Stimulated activated CD8-positive, alpha-beta memory T cell treated with anti-CD3 and anti-CD28 coated beads, Interleukin-7, amount 100 ng/mL, for 1 hour (primary cell): ENCODE measurements at places on chromosomes 7 and 10.

DNA sequence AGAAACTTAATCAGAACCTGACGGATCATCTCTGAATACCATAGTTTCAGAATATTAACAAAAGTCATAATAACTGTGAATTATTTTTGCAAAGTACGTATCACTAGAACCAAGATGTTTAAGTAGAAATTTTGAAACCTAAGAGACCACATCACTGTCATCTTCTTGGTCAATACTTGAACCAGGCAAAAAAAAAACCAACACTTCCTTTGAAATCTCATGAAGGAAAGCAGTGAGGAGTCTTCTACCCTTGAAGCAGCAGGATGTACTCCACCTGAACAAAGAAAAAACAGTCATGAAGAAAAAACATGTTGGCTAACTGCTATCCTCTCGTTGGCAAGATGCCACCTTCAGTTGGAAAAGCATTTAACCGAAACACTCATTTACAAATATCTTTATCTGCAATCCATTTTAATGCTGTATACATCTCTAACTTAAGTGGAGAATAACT is 82.4 kb downstream of the SRPK2 start:
- no peak for DNase-seq

GRCh38 chr10:641149-642010 is 48.1 kb downstream of the DIP2C start:
- DNase-seq: no peak

DNA sequence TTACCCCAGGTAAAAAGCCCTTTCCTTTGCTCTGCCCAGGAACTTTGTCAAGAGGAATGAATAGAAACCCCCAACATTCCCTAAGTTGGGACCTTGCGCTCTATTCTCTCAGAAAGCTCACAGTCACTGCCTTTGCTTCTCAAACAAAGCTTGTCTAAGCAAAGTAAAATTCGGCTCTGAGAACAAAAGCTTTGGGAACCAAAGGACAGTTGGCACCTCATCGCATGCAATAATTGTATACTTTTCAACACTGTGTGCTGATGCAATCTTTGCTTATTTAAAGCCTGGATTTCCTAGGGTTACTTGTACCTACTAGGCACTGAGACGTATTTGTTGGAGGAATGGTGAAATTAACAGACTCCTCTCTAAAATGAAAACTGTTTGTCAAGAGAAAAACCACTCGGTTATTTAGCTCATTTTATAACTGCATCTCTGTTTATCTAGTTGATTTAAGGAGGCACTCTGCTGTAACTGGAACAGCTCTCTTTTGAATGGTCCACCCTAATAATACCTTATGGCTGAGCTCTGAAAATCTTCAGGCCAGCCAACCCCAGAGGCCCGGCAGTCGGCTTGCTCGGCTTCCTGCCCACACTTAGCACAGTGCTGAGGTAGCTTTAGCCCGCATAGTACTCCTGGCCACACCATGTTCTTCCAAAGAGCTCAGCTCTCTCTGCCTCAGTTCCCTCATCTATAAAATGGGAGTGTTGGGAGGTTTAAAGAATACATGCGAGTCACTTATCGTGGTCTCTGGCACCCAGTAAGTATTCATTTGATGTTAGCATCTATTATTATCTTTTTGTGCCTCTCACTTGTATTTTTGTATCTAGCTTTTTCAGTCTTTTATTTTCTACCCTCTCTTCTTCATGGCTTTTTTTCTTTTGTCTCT is 80.2 kb upstream of the PRR15 start:
- DNase-seq: no peak

GRCh38 chr7:83173664-83174063 is 11.0 kb upstream of the PCLO start:
- no peak for DNase-seq

- DNase-seq: no peak
Measured at GRCh38 chr7:37320848-37321468, 127.7 kb downstream of the ELMO1 start.

- no peak for DNase-seq
Measured at GRCh38 chr7:133118261-133118660, 36.4 kb upstream of the CHCHD3 start.

GRCh38 chr7:151201344-151201743 is 8.9 kb downstream of the H2BK1 start:
- DNase-seq: no peak

- no peak for DNase-seq
Measured at GRCh38 chr7:85177316-85177715, 9.5 kb downstream of the SEMA3D start.
